Iris pigment epithelial cell (primary cell): ENCODE measurements at places on chromosomes 1 and 21.

DNA sequence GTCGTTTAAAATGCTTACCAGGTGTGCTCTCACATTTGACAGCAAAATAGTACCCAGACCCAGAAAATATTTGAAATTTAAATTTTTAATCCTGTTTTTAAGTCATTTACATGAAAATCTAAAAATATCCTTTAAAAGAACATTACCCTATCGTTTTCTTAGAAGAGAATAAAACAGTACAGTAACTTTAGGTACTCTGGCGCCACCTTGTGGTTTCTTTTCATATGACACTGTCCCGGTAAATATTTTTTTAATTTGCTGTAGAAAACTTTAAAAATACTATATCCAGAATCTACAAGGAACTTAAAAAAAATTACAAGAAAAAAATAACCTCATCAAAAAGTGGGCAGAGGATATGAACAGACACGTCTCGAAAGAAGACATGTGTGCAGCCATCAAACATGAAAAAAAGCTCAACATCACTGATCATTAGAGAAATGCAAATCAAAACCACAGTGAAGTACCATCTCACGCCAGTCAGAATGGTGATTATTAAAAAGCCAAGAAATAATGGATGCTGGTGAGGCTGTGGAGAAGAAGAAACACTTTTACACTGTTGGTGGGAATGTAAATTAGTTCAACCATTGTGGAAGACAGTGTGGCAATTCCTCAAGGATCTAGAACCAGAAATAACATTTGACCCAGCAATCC is 129.2 kb downstream of the RGS21 start:
- peak; percentile 44 for DNase-seq

- no peak for DNase-seq
Observed at GRCh38 chr1:245437369-245438062, 282.7 kb downstream of the KIF26B start.

DNA sequence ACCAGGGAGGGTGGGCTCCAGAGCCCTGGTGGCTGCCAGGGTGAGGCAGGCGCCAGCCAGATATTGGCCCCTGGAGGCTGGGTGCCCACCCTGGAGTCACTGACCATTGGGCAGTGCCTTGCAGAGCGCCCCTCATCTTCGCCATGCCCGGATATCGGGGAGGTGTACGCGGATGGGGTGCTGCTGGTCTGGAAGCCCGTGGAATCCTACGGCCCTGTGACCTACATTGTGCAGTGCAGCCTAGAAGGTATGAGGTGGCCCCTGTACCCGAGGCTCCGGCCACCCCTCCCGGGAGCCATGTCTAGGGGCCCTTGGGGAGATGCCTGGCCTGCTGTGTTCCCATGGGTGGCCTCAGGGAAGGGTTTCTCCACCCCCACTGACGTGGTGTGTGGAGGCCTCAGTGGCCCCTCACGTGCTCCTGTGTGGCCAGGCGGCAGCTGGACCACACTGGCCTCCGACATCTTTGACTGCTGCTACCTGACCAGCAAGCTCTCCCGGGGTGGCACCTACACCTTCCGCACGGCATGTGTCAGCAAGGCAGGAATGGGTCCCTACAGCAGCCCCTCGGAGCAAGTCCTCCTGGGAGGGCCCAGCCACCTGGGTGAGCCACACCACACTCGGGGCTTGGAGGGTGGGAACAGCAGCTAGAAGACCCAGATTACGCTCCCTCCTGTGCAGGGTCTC is 30.9 kb downstream of the TRIM11 start:
- no peak for DNase-seq

DNA sequence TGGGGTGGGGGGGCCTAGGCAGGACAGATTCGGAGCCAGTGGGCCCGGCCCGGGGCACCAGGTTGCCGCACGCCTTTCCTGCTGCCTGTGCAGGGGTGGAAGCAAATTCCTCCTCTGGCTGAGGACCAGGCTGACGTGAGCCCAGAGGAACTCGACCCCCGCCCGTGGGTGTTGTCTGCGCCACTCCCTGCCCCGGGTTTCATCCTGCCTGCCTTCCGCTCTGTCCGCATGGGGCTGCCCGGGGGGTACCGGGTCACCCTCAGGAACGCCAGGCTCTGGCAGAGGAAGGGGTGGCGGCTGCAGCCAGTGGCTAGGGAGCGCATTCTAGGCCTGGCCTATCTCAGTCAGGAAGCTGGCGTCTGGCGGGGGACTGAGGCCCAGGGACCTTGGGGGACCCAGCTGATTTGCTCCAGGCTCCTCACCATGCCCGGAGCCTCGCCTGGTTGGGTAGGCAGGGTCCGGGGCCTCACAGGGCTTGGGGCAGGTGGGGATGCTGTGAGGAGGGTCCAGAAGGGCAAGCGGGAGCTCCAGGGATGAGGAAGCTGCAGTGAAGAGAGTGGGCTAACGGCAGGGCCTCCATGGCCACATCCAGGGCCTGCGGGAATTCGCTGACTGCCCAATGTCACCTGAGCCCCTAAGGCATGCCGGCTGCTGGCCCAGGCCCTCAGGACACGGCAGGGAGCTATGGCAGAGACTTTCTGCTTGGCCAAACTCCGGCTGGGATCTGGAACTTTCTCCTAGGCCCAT is 2.4 kb upstream of the IBA57 start:
- peak; percentile 49 for DNase-seq

DNA sequence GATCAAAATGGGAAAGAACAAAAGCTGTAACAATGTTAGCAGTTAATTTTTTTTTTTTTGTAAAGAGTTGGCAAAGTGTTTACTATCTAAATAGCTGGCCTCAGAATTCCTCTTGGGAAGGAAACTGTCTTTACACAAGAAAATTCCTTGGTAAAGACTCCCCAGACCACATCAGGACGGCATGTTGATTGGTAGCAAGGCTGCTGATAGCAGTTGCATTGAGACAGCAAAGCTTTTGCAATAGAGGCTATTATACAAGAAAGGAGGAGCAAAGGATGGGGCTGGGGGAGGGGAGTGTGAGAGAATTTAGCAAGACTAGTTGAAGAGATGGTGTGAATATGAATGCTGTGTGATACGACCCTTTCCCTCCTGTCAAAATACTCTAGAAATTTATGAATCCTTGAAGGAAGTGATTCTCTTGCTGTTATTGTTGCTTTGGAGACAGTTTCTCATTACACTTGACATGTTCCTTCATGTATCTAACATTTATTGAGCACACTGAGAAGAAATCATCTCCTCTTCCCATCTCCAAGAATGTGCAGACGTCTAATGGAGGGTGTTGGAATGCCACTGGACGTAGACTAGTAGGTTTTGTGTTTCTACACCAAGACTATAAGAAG is 355.6 kb downstream of the SIPA1L2 start:
- DNase-seq, result no peak

- no peak for DNase-seq
Observed at GRCh38 chr1:72285074-72285425, 2.7 kb upstream of the NEGR1 start.

- DNase-seq, result no peak
Observed at GRCh38 chr1:172241540-172241939, 178.9 kb upstream of the C1orf105 start.

DNA sequence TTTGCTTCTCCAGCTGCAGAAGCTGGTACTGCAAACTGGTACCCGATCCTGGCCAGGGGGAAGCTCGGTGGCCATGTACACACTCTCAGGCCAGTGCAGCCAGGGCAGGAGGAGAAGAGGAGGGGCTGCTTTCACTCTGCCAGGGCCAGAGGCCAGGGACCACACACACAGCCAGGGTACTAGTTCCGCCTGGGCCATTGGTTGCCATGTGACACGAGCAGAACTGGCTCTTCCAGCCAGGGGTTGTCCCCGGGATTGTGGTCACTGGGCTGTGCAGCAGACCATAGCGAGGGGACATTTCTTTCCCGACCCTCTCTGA is 3.7 kb upstream of the SHISAL2A start:
- DNase-seq, result no peak

DNA sequence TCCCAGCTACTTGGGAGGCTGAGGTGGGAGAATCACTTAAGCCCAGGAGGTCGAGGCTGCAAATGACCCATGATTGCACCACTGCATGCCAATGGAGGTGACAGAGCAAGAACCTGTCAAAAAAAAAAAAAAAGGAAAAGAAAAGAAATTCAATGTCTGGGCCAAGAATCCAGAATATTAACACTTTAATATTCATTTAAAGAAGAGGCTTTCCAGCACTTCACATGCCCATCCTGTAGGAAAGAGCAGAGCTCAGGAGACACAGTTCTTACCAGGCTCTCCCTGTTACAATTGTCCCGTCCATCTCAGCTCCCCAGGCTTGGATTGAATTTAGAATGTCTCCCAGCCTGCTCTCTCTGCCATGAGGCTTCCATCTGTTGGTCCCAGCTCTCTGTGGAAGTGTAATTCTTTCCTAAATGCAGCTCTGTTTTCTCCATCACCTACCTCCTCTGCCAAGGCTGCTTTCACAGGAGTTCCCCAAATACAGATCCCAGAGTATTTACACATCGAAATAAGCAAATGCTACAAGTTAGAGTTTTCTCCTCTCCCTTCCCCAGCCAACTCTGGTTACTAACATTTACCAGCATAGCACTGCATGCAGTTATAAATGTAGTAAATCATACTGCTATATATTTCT is 116.6 kb upstream of the CDC42BPA start:
- DNase-seq, result no peak
